CD4-positive, CD25-positive, alpha-beta regulatory T cell (primary cell): ENCODE measurements at places on chromosomes 7 and 10.

DNA sequence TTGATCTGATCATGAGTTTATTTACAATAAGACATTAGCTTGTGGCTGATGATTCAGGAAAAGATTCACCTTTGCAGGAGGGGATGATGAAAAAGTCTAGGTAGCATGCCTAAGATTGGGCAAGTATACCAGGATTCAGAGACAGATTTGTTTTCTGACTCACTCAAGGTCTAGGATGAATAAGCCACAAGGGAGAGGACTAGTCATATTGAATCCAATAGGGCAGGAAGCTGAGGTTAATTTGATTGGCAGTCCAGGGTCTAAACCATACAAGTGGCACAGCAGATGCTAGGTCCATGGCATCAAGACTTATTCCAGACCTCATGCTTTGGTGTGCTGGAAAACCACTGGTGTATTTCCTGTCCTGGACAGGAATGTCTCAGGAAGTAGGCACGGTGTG is 1133.4 kb downstream of the XPNPEP1 start:
- DNase-seq, result no peak

DNA sequence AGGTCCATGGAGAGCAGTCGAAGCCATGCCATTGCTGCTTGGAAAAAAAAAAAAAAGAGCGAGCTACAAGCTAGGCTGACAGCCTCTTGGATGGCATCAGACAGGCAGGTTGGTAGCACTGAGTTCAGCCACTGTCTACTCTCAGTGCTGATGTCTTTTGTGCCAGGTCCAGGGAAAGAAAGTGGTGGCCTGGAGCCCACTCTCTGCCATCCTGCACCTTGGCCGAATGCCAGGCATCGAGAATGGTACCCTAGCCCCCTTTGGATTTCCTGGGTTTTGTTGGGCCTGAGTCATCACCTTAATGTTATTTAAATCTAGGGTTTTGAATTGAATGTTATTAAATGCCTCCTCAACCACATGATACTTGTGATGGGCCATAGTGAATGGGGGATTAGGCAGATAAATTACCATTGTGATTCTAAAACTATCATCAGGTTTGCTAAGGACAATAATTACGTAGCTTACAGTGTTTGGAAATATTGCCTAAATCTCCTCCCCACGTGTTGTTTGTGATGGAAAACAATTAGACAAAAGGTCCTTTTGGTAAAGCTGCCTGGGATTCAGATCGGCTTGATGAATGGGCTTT is 195.7 kb upstream of the GPR26 start:
- DNase-seq, result no peak

DNA sequence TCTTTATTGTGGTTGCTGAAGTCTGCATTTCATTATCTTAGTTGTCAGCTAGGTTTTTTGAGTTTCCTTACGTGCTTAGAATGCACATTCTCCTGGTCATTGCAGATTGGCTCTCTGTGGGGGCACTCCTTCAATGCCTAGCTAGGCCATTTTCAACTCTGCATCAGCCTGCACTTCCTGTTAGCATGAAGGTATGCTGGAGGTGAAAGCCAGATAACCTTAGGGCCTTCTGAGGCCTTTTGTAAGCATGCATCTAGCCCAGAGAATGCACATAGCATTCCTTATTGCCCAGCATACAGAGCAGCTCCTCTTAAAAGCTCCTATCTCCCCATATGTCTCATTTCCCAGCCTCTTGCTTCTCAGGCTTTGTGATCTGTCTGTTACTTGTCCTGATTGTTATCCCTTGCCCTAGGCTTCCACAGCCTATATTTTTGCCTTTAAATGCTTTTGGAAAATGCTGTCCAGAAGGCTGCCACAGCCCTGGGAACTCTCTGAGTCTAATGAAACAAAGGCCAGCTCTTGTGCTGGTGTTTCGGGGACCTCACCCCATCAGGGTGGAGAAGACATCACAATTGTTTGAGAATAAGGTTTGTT is 108.1 kb upstream of the IGFBP3 start:
- no peak for DNase-seq

DNA sequence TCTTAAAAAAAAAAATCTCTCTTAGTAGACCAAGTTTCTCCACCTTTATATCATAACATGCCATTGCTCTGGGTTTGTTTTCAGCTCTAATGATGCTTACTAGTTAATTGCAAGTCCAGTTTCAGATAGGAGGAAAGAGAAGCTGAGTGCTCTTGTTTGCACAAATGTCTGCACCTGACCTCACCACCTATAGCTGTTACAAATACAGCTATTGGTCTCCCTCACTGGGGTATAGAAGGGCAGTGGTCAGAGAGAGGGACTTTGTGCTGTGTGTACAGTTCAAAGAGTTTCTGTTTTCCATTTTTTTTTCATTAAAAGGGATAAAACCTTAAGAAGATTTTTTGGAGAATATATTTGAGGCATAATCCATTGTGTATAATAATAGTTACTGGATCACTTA is 52.7 kb downstream of the TAS2R16 start:
- no peak for DNase-seq

GRCh38 chr10:62036186-62037081 is 134.9 kb downstream of the ARID5B start:
- no peak for DNase-seq

DNA sequence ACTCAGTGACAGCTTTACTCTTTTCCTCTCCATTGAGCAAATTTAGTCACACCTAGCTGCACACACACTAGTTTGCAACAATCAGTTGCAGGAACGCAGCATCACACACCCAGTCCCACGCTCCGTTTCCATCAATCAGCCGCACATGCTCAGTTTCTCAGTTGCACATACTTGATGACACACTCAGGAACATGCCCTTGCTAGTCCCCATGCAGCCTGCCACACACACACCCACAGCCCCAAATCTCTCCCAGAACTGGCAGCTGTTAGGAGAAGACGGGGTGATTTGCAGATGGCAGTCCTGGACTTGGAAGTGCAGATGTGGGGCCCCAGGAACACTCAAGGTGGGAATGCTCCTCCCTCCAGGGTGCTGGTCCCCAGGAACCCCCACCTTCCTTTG is 7.7 kb downstream of the LBX1 start:
- DNase-seq, result no peak

DNA sequence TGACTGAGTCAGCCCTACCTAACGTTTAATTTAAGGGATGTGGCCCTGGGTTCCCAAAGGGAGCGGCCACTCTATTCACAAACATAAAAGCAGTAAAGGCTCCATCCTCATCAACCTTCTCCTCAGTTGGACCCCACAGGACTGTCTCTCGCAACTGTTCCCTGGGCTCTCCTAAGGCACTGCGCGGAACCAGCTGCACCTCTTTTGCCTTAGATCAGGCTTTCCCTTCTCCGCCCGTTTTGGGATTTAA is 689 bp upstream of the GTPBP4 start:
- DNase-seq, result no peak

DNA sequence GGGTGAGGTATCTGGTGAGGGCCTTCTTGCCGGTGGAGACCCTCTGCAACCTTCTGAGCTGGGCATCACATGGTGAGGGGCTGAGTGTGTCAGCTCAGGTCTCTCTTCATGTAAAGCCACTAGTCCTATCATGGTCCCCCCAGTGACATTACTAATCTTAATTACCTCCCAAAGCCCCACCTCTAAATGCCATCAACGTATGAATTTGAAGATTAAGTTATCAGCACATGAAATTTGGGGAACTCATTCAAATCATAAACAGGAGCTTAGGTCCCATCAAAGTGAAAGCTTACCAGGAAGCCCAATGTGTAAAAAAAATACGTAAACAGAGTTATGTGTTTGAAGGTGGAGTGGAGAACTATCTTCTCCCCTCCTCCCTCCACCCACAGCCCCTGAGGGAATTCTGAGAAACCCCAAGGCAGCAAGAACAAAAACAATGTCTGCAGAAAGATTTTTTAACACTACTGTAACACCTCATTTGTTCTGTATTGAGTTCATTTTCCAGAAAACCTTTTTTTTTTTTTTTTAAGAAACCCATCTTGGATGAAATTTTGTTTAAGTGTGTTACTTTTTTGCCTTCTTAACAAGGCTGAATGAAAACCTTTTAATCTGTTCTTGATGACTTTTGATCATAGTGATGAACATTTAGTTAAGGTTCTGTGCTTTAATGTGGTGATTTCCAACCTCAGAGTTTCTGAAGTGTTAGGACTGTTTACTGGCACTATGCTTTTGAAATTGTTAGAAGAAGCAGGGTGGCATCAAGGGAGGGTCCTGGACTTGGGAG is 19.1 kb upstream of the PCGF5 start:
- DNase-seq, result no peak

- no peak for DNase-seq
Measured at GRCh38 chr7:133091943-133092464, 10.1 kb upstream of the CHCHD3 start.

DNA sequence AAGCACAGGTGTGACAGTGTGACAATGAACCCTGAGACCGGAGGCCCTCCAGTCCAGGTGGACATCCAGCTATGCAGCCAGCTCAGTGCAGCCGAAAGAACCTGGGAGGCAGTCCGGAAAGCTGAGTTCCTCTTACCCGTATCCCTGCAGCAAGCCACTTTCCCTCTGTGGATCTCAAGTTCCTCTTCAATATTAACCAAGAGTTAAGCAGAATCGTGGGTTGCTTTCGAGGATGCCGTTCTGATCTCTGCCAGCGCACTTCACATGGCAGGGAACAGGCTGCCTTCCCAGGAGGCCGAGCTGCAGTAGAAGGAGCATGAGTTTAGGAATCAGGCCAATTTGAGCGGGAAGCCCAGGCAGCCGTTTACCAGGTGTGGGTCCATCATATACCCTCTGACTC is 591.6 kb downstream of the SDK1 start:
- no peak for DNase-seq

- DNase-seq, result no peak
Measured at GRCh38 chr7:91520645-91521044, 256.4 kb downstream of the FZD1 start.

DNA sequence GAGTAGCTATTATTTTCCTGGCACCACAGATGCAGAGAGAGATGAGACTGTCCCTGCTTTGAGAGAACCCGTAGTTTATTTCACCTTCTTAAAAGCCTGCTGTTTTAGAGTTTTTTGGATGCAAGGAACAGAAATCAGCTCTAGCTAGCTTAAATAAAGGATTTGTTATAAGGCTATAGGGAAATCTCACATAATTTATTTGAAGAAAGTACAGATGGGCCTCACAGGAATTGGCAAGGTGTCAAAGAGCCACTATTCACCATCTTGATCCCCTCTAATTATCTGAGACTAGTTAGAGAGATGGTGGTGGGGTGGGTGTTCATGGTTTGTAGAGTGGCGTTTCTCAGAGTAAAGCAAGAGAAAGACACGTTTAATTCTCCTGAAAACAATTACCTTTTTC is 7.3 kb downstream of the KMT2E start:
- DNase-seq, result no peak

GRCh38 chr7:121079425-121080169 is 91.1 kb downstream of the CPED1 start:
- DNase-seq, result no peak

DNA sequence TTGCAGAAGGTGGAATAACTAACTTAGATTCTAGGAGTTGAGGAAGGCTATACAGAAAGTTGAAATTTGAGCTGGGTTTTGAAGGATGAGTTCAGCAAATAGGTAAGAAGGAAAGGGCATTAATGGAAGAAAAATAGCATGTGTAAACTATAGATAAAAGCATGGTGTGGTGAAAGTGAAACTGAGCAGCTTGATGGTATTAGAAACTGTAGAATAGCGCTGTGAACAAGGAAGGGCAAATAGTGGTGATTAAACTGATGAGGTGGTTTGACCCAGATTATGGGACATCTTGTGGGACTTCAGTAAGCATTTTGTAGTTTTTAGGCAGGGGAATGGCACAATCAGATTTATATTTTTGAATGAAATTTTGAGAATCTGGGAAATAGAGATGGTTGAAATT is 90.5 kb downstream of the EXOC6 start:
- peak; percentile 15 for DNase-seq

- no peak for DNase-seq
Measured at GRCh38 chr7:102427019-102427405, 6.4 kb upstream of the ORAI2 start.

DNA sequence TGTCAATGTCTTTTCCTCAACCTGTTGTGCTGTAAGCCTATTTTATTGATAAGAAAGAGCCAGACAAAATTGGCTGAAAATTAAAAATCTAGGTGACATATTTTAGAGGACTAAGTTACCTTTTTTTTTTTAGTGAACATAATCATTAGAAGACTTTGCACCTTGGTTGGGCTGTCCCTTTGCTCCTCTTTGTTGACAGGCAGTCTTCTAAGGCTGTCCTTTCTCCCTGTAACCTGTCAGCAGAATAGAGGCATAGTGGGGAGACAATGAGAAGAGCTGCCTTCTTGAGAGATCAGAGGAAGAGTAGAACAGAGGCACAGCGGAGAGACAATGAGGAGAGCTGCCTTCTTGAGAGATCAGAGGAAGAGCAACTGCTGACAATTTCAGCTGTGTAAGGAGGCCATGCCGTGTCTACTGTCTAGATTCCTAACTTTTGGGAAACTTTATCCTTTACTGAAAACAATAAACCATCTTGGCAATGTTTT is 238.3 kb upstream of the FZD1 start:
- no peak for DNase-seq

DNA sequence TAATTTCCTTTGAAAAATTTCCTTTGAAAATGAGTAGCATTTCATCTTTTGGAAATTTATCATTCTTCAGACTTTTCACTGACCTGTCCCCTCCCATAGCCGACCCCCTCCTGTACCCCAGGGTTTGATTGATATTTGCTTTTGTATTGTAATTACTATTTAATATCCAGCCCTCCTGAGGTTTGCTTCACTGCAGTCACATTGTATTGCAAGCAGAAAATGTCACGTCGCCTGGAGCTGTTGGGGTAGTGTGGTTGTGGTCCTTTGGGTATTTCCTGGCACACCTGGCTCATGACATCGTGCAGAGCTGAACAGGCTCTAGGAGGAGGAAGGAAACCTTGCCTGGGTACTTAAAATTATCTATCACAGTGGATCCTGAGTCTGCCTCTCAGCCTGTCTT is 116.1 kb downstream of the INSYN2A start:
- no peak for DNase-seq

- no peak for DNase-seq
Measured at GRCh38 chr10:128694168-128694850, 568.1 kb upstream of the MKI67 start.

- no peak for DNase-seq
Measured at GRCh38 chr10:113132591-113133121, 182.6 kb downstream of the TCF7L2 start.

DNA sequence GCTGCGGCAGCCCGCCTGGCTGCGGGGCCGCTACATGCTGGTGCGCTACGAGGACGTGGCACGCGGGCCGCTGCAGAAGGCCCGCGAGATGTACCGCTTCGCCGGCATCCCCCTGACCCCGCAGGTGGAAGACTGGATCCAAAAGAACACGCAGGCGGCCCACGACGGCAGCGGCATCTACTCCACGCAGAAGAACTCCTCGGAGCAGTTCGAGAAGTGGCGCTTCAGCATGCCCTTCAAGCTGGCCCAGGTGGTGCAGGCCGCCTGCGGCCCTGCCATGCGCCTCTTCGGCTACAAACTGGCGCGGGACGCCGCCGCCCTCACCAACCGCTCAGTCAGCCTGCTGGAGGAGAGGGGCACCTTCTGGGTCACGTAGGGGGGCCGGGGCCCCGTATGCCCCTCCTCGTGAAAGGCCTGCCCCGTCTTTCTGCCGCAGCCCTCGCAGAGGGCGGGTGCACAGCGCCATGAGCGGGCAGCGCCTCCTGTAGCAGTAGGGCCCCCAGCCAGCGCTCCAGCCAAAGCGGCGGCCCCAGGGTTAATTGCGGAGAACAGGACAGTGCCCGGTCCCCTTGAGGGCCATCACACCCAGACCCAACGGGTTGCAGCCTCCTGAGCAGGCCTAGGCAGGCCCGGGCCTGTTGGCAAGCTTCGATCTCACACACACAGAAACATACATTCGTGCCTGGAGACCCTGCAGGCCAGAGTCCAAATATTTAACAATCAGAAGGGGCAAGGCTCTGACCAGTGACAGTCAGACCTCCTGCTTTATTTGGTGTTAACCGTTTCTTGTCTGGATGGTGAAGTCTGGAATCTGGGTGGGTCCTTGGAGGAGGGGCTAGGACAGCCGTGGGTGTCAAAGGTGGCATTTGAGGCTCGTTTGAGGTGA is 44.1 kb downstream of the CHST3 start:
- DNase-seq, result no peak
